Fibroblast of lung (primary cell): ENCODE measurements at places on chromosomes 12 and 14. TPM values are rescaled to one million over a fixed set of nuclear protein-coding genes. Genes with fewer than 3 reads are reported as not detected.

The OR4E2 gene
- total RNA-seq, result not detected in 2 replicates

The LRRK2 gene
- total RNA-seq, result 10.8 and 14.0 TPM in 2 replicates

The CD63 gene
- 3,001 and 3,424 TPM in 2 replicates for total RNA-seq

The KRT6C gene
- total RNA-seq, result not detected in 2 replicates

The JAG2 gene
- total RNA-seq, result 1.8 TPM in 2 replicates

The ATL1 gene
- total RNA-seq, result 6.9 and 16.2 TPM in 2 replicates

The RAB2B gene
- total RNA-seq, result 22.3 and 31.7 TPM in 2 replicates

The MAP1LC3B2 gene
- 0.51 and 1.2 TPM in 2 replicates for total RNA-seq

The CIROP gene
- 0.17 and 1.0 TPM in 2 replicates for total RNA-seq

The CLEC4C gene
- not detected in 2 replicates for total RNA-seq

The LIN52 gene
- 8.2 and 11.9 TPM in 2 replicates for total RNA-seq

The E2F7 gene
- total RNA-seq, result 4.6 and 9.7 TPM in 2 replicates

The RFLNA gene
- 0.26 TPM in 1 of 2 replicates, not detected in the other for total RNA-seq

The ACOT6 gene
- total RNA-seq, result not detected in 2 replicates

The KRT73 gene
- not detected in 2 replicates for total RNA-seq

The AHNAK2 gene
- 47.8 and 106 TPM in 2 replicates for total RNA-seq

The OR11G2 gene
- total RNA-seq, result not detected in 2 replicates

The MYO1A gene
- total RNA-seq, result 0.17 and 0.26 TPM in 2 replicates

The LRP1-AS gene
- not detected in 2 replicates for total RNA-seq

The IKZF4 gene
- total RNA-seq, result 0.51 and 2.0 TPM in 2 replicates

The PAH gene
- total RNA-seq, result not detected in 2 replicates

The ACRBP gene
- total RNA-seq, result under 0.01 and 0.33 TPM in 2 replicates

The NID2 gene
- total RNA-seq, result 93.7 and 181 TPM in 2 replicates

The AREL1 gene
- total RNA-seq, result 23.4 and 28.2 TPM in 2 replicates

The SERPINA12 gene
- total RNA-seq, result not detected in 2 replicates

The SLC6A12 gene
- under 0.01 TPM in 1 of 2 replicates, not detected in the other for total RNA-seq
